CD4-positive, alpha-beta T cell (primary cell): ENCODE measurements at places on chromosomes 5 and 9.

DNA sequence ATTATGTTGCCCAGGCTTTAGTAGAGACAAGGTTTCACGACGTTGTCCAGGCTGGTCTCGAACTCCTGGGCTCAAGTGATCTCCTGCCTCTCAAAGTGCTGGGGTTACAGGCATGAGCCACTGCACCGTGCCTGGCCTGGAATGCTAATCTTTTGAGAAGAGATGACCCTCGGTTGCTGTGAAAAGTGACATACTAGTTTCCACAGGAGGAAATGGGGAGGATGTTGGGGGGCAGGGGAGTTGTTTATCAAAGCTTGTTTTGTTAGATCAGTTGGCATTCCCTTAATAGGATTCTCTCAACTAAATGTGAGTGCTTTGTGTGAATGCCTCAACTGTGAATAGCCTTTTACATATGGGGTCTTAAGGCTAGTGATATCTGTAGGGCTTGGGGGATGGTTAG lies 16.4 kb upstream of the MATR3 start:
- DNase-seq = no peak

GRCh38 chr5:108315829-108316228 lies 66.1 kb downstream of the FBXL17 start:
- DNase-seq = no peak

GRCh38 chr5:118593003-118593328 lies 395.4 kb downstream of the DTWD2 start:
- no peak for DNase-seq

DNA sequence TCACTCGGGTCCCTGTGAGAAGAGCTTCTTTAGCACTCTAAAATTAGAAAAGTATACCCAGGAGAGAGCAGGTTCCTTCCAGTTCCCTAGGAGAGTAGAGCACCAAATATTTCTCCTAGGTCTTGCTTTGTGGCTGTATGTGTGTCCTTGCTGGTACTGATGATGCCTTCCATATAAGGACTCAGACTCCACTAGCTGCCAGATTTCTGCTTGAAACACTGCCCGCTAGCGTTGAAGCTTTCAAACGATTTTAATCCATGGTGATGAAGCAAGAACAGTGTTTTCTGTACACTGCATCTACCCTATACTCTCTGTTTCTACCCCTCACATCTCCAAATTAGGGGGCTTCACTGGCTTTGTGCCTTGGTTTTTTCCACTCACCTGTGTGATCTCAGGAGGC lies 2.4 kb upstream of the SMC2 start:
- DNase-seq = no peak

GRCh38 chr5:60526336-60526875 lies 173.6 kb downstream of the DEPDC1B start:
- no peak for DNase-seq

DNA sequence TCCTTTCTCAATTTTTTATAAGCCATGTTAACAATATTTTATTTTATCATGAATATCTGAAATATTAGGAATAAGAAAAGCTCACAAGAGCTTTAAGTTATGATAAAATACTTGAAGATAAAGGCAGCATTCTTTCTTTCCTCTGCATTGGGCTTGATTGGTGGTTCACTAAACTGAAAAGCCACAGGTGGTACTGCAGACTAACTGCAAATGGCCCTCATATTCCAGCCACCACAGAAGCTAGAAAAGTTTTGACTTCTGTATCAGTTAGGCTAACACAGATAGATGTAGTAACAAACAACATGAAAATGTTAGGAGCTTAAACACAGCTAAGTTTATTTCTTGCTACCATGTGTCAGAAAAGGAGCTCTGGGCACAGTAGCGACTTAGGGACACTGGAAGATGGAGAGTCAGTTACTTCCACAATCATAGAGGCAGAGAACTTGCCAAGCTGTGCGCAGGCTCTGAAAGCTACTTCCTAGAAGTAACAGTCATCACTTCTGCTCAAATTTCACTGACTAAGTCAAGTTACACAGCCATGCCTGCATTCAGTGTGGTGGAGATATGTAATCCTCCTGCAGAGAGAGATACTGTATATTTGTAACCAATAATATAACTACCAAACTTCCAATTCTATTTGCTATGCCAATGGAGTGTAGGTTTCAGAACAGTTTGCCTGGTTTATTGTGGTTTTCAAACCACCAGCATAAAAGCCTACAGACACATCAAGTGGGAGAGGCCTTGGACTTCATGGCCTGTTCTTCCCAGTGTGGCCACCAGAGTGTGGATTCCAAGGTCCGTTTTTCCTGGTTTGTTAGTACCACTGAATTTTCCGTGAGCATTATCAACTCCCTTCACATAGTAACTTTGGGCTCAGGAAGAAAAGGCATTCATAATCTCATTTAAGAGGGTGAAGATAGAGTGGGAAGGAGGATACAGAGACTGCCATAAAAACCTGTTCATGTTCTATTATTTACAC lies 268.3 kb downstream of the PJA2 start:
- no peak for DNase-seq

- DNase-seq = no peak
These were observed 104.2 kb downstream of the TRIM32 start for GRCh38 chr9:116791326-116791725.

DNA sequence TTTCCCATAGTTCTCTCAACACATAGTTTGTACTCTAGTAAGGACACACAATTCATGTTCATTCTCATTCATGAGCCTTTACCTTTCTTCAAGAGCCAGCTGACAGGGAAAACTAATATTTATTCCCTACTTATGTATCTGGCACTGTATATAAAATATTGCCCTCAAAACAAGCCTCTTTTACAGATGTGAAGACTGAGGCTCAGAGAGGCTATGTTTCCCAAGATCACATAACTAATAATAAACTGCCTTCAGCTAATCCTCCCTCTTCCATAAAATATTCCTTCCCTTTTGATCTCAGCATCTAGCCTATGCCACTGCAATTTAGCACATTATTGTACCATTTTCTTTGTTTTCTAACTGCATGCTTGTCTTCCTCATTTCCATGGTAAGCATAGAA lies 18.2 kb downstream of the ALDOB start:
- DNase-seq = no peak

GRCh38 chr5:71586052-71586940 lies 844 bp upstream of the MCCC2 start:
- DNase-seq = no peak

- DNase-seq = no peak
These were observed 616.3 kb downstream of the SLCO4C1 start for GRCh38 chr5:101679816-101680215.

- no peak for DNase-seq
These were observed 347.9 kb upstream of the SEMA6A start for GRCh38 chr5:116922532-116922931.

- DNase-seq = no peak
These were observed 32.5 kb downstream of the ANXA1 start for GRCh38 chr9:73183917-73184861.

GRCh38 chr9:70285981-70286598 lies 27.3 kb downstream of the SMC5 start:
- DNase-seq = no peak

- DNase-seq = no peak
These were observed 127.4 kb upstream of the TMEM161B start for GRCh38 chr5:88396000-88396535.

DNA sequence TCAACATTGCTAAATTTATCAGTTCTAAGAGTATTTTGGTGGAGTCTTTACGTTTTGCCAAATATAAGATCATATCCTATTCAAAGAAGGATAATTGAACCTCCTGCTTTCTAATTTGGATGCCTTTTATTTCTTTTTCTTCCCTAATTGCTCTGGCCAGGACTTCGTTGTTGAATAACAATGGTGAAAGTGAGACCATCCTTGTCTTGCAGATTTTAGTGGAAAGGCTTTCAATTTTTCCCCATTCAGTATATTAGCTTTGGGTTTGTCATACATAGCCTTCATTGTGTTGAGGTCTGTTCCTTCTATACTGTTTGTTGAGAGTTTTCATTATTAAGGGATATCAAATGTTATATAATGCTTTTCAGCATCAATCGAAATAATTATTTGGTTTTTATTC lies 1974.2 kb upstream of the ACO1 start:
- DNase-seq = no peak

- DNase-seq = no peak
These were observed 271.6 kb downstream of the SYK start for GRCh38 chr9:91073049-91073810.

DNA sequence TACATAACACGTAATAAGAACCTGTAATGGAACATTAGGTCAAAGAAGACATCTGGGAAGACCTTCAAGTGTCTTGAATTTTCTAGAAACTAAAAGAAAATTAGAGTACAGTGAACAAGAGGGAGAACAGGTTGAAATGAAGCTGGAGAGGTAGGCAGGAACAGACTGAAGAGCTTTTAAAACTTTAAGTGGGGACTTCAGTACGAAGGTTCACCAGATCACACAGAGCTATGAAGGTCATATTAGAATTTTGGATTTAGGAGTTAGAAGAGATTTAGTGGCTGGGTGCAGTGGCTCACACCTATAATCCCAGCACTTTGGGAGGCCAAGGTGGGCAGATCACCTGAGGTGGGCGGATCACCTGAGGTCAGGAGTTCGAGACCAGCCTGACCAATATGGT lies 26.6 kb downstream of the MLANA start:
- DNase-seq = no peak

DNA sequence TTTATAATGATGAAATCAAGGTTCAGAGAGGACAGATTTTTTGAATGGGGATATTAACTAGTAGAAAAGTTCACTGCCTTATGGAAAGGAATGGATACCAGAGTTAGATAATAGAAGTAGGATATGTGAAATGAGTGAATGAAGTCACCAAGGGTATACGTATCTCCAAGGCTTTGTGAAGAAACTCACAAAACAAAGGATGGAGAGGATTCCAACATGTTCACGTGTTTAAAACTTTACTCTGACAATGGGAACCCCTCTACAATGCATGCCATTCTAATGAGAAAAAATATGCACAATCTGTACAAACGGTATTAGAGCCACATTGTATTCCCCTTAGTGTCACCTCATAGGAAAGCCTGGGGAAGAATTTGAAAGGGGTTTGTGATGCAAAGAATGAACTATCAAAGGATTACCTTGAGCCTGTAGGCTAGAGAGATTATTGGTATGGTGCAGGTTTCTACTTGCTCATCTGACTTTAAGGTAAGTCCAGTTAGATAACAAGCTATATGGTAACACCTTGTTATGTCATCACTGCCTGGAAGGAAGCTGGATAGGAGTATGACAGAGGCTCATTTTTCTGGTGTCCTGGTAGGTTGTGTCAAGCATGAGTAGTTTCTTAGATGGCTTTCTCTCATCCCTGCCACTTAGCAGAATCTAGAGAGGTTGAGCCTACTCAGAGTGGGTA lies 250.3 kb upstream of the SEMA6A start:
- DNase-seq = no peak
